Effector CD8-positive, alpha-beta T cell (primary cell): ENCODE measurements at places on chromosomes 4 and X.

- DNase-seq: no peak
Observed at GRCh38 chrX:124348182-124348581, 1.8 kb downstream of the SH2D1A start.

GRCh38 chr4:73869130-73870055 lies at the start of gene CXCL1:
Gene CXCL1 (plus strand): TSS chr4:73869393. CDS start chr4:73869471, 78 bp downstream.
- DNase-seq: no peak

DNA sequence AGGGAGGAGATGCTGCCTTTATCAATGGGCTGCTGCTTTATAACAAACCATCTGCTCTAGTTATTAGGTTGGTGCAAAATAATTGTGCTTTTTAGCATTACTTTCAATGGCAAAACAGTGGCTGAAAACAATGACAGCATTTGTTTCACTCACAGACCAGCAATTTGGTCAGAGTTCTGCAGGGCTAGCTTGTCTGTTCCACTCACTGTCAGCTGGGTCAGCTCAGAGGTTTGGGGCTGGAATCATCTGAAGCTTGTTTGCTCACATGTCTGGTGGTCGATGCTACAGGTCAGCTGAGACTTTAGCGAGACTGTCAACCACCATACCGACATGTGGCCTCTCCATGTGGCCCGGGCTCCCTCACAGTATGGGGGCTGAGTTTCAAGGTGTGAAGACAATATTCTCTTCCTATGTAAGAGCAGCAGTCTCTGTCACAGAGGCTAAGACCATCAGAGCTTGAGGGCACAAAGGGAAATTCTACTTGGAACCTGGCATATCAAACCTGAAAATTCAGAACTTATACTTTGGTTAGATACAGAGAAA lies 81.3 kb upstream of the LIMCH1 start:
- no peak for DNase-seq

- no peak for DNase-seq
Observed at GRCh38 chr4:95027905-95028618, 270.3 kb downstream of the BMPR1B start.

DNA sequence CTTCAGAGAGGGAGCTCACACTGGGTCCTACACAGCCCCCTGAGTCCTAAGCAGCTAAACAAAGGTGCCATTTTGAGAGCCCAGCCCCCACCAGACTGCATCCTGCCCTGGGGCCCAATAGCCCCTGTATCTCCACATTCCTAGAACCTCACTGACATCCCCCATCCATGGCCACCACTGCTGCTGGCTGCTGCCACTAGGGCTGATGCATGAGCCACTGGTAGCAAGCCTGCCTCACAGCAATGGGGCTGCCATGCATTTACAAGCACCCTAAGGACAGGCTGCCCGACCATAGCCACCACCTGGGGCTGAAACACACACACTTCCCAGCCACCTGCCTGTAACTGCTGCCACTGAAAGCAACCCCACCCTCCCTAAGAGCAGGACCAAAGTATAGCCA lies 26.5 kb upstream of the TRO start:
- no peak for DNase-seq

DNA sequence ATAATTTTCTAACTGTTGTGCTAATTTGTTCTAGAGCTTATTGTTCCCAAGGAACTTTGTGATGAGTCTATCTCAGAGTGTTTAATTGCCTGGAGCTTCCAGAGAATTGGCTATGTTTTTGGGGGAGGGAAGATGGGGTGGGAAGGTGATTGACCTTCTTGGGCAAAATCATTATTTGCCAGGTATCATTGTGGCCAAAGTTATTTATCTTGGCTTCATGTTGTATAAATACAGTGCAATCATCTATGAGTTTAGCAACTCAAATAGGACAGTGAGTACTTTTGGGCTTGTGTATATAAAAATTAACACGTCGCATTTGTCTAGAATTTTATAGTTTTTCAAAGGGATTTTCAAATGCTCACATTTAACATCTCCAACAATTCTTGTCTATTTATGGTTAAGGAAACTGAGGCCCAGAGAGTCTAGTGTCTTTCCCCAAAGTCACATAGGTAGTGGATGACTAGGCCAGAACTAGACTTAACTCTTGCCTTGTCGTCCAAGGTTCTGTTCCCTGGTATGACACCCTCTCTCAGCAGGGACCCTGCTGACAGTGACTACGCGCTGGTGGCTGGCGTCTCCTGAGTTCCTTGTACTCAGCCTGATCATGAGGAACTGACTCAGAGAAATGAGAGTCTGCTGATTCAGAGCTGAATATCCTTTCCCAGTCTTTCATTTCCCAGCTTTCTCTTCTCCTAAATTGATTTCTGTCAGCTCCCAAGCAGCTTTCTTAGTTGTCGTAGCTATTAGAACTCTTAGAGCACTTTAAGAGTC lies 27.7 kb downstream of the FNIP2 start:
- no peak for DNase-seq

GRCh38 chr4:150461957-150462356 lies 120.0 kb upstream of the MAB21L2 start:
- no peak for DNase-seq

GRCh38 chr4:178081176-178081575 lies 638.9 kb upstream of the AGA start:
- no peak for DNase-seq

GRCh38 chrX:121365572-121366161 lies 318.3 kb downstream of the GLUD2 start:
- DNase-seq: no peak

- DNase-seq: no peak
Observed at GRCh38 chr4:65340382-65341109, 329.7 kb downstream of the EPHA5 start.

DNA sequence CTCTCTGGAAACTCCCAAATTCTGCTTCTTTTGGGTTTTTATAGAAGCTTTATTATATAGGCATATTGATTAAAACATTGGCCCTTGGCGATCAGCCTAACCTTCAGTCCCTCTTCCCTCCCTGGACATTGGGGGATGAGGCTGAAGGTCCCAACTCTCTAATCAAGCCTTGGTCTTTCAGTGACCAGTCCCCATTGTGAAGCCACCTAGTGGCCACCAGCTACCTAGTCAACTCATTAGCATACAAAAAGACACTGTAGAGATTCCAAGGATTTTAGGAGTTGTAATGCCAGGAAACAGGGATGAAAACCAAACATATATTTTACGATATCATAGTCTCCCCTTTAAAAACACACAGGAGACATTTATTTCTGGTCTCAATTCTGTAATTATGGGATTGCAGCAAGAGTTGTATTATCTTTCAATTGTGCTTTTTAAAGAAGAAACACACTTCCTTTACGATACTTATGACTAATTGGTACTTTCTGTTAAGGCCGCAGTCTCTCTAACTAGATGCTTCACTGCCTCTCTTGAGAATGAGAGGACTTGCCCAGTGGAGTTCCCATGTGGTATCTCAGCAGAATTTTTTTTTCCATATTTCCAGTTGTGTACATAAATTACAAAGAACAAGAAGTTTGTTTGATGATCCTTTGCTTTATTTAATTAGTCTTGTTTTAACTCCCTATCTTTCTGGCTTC lies 58.2 kb downstream of the WDR17 start:
- no peak for DNase-seq

- DNase-seq: no peak
Observed at GRCh38 chrX:123803331-123803983, 56.4 kb upstream of the XIAP start.

DNA sequence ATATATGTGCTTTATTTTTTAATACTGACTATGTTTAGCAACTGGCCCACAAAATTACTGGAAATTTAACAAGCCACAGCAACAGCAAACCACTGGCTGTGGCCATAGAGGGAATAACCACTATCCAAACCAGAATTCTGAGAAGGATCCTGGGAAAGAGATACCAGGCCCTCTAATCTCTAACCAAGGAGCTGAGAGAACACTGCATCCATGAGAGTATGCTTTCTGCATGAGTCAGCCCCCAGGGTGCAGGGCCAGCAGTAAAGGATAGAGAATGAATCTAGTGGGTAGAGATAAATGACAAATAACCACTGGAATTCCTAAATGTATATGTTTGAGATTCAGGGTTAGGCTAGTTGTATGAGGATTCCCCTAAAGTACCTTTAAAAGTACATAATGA lies 221.8 kb downstream of the KIT start:
- DNase-seq: no peak

DNA sequence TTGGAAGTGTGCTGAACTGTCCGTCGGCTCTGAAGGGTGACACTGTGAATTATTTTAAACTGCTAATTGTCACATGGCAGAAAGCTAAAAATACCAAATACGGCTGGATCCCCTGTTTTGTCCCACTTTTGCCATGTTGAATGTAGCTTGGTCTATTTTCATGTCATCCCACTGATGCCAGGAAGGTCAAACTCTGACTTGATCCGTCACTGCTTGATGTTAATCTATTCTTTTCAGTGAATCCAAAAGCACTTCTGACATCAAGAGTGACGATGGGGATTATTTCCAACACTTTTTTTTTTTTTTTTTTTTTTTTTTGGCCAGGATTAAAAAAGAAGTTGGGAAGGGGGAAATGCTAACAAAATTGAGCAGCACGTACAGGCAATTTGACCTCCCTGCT lies 734.6 kb upstream of the TENM3 start:
- no peak for DNase-seq

GRCh38 chrX:106917830-106918500 lies 2.2 kb upstream of the CLDN2 start:
- DNase-seq: no peak

- no peak for DNase-seq
Observed at GRCh38 chrX:9805956-9806355, 19.7 kb downstream of the SHROOM2 start.

- DNase-seq: no peak
Observed at GRCh38 chrX:42597481-42597880, 180.5 kb downstream of the PPP1R2C start.

DNA sequence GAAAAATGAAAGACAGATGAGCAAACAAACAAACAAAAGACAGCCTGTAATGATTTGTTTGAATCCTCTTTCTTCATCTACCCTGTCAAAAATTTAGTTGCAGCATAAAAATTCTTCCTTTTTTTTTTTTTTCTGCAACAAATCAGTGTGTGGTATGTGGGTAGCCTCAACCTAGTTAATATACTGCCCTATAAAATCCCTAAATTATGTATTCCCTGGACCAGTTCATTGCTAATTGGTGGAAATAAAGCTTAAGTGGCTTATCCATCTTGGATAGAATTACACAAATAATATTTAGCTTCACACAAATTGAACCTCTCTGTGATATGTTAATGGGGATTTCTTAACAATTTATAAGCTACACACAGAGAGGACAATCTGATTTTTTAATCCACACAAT lies 208.4 kb downstream of the NDST4 start:
- no peak for DNase-seq

- DNase-seq: no peak
Observed at GRCh38 chr4:105088110-105088879, 58.4 kb upstream of the TET2 start.

DNA sequence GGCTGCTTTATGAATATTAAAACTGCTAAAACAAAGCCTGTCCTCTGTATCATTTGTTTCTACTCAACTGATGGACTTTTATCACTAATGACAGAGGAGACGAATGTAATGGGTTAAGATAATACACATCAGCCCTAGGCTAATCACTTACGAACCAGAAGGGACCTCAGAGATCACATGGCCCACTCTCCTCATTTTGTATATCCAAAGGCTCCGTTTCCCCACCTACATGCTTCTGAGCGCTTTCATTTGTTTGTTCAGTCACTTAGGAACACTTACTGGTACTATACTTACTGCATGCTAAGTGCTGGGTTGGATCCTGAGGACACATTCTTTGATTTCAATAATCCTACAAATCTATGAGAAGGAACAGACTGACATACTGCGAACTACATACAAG lies 169.3 kb downstream of the CEP135 start:
- DNase-seq: no peak

DNA sequence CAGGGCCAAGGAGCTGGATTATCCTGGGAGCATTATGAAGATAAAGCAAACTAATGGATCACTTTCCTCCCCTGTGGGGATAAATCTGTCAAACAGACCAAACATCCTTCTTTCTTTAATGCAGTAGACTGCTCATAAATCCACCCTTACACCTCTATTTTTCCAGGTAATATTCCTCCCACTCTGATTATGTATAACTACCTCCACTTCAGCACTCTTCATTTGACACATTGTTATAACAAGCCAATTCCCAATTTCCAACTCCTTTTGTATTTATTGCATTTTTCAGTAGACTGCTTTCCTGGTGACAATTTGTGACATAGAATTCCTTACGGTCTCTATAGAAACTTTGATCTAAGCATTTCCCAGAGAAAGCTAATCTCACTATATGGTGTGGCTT lies 115.0 kb upstream of the PRKG2 start:
- no peak for DNase-seq

GRCh38 chrX:9341291-9342201 lies 123.3 kb upstream of the TBL1X start:
- peak; percentile 8 for DNase-seq

DNA sequence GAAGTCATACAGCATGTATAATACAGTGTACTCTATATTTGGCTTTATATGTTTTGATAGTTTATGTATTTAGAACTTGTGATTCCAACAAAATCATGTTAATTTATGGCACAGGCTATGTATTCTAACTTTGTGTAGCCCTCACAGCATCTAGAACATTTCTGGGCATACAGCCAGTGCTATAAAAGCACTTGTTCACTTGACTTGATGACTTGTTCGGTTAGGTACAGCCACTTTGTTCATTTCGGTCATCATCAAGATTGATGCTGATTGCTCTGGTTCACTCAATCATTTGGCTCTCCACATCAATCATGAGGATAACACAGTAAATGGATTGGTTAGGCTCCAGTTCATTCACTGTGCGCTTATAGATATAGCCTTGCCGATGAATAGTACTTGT lies 97.6 kb upstream of the IRS4 start:
- DNase-seq: no peak

- no peak for DNase-seq
Observed at GRCh38 chrX:29447867-29448266, 767.5 kb upstream of the MAGEB2 start.
